Hematopoietic multipotent progenitor cell treated with erythropoietin and hydrocortisone succinate and interleukin-3 and kit ligand, for 15 days (in vitro differentiated cells): ENCODE measurements at places on chromosomes 11 and 22.

GRCh38 chr11:110160016-110160415 is 66.8 kb downstream of the ZC3H12C start:
- DNase-seq: no peak

- DNase-seq: peak; percentile 18
These were observed 2.5 kb upstream of the ZDHHC8 start for GRCh38 chr22:20128902-20129746.

DNA sequence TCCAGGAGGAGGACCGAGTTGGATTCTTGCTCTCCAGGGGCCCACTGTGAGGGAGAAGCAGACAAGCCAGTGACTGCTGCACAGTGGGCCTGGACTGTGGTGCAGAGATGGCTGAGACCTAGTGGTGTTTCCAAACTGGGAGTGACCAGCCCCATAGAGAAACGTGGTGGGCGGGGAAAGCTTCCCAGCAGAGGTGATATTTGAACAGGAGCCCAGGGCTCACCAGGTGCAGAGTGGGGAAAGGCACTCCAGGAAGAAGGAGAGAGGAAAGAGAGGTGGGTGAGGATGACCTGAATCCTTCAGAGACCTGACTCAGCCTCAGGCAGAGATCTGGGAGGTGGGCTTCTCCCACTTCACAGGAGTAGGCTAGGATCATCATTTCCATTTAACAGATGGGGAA is 52.1 kb upstream of the RASD2 start:
- no peak for DNase-seq

GRCh38 chr11:133086518-133086917 is 445.8 kb downstream of the OPCML start:
- no peak for DNase-seq

GRCh38 chr11:58606930-58607714 is 15.3 kb upstream of the CNTF start:
- no peak for DNase-seq

- no peak for DNase-seq
These were observed 37.1 kb downstream of the HIRA start for GRCh38 chr22:19394274-19395050.

GRCh38 chr22:48407256-48407955 is 1420.3 kb downstream of the BRD1 start:
- no peak for DNase-seq

DNA sequence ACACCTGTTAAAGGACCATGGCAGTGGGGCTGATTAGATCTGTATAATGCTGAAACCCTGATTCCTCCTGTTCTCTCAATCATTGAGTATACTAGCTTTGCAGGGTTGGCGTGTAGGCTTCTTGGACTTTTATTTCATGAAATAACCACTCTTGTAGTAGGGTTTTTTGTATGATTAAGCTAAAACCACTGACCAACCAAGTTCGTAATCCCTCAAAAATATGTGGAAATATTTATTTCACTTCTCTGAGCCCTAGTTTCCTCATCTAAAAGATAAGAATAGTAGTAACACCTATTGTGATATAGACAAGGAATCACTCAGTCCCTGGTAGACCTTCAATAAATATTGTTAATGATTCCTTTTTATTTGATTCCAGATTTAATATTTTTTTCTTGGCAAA is 4.2 kb downstream of the API5 start:
- DNase-seq: no peak

GRCh38 chr11:83054904-83055380 is 16.8 kb downstream of the RAB30 start:
- no peak for DNase-seq

DNA sequence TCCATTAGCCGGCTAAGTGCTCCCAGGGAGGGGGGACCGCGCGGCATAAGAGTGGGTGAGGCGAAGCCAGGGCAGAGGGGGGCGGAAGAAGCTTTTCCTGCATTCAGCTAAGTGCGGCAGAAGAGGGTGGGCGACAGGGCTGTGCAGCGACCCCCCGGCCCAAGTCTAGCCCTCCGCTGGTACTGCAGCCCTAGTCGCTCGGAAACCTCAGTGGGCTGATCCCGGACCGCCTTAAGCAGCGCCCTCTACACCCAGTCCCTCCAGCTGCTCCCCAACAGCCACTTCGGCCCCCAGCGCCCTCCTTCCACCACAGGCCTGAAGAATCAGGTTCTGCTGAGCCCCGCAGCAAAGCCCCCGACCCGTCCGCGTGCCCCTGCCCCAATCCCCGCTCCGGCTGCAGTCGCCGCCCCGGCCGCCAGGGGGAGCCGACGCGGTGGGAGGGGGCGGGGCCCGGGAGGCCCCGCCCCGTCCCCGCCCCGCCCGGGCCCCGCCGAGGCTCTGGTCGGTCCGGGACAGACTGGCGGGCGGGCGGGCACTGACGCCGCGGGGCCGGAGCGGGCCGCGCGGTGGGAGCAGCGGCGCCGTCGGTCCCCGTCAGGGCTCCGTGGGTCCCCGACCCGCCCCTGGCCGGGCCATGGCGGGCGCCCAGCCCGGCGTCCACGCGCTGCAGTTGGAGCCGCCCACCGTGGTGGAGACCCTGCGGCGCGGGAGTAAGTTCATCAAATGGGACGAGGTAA is at the start of gene PLCB3:
Gene PLCB3, plus strand, starts transcription at position 515 of the 737 bp plus-strand sequence. Its CDS starts 120 bp downstream, at position 635.
- DNase-seq: peak; percentile 66

- no peak for DNase-seq
These were observed 3.6 kb upstream of the CDC42EP1 start for GRCh38 chr22:37556710-37557109.

DNA sequence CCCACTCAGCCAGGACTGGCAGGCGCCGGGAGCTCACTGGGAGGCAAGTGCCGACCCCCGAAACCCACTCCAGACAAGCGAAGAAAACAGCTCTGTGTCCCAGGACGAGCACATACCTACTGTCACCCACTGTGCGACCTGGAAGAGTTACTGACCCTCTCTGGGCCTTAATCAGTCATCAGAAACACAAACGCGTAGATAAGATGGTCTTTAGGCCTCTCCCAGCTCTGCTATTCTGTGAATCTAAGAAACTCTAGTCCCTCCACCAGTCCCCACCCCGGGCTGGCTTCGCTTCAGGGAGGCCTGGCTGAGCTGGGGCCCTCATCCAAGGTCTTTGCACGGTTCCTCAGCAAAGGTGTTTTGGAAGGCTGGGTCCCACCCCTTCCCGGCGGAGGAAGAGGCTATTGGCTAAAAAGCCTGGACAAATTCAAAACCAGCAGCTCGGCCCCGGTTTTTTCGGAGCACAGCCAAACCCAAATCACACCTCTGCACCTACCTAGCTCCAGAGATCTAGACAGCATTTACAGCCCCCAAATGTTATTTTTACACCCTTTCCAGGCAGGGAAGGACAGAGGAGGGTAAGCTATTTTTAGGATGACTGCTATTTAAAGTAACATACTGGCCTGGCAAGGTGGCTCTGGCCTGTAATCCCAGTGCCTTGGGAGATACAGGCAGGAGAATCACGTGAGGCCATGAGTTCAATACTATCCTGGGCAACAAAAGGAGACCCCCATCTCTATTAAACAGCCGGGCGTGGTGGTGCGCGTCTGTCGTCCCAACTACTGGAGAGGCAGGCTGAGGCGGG is 13.2 kb upstream of the HDHD5 start:
- no peak for DNase-seq
